ENCODE measurements at places on chromosomes 7 and 10. TPM values are rescaled to one million over a fixed set of nuclear protein-coding genes. Genes with fewer than 3 reads are reported as not detected.
A peak's percentile ranks its signal among the peaks of the same experiment; 100 is the strongest.

GRCh38 chr7:48280100-48280499, 108.8 kb downstream of the ABCA13 start:
- no peak for DNase-seq
- no peak overlapping the region for H3K4me3 ChIP-seq
- H3K27me3 ChIP-seq: no peaks in the 10 kb centered on the region
- no peak overlapping the region for H3K27ac ChIP-seq
- H3K36me3 ChIP-seq: no peaks in the 10 kb centered on the region

- no peaks in the 10 kb centered on the region for H3K27me3 ChIP-seq
- peaks cover 65% of the 10 kb centered on the region for H3K4me1 ChIP-seq
- no peak for DNase-seq
- no peak overlapping the region for H3K4me3 ChIP-seq
- no peaks in the 10 kb centered on the region for H3K36me3 ChIP-seq
These were observed 40.2 kb downstream of the CTBP2 start for GRCh38 chr10:125120053-125120710.

GRCh38 chr10:50625649-50626132, 1.9 kb upstream of the SGMS1 start:
- peak overlapping the region; percentile 78 for H3K4me3 ChIP-seq
- peak; percentile 28 for DNase-seq
- H3K4me1 ChIP-seq: peaks cover 24% of the 10 kb centered on the region
- peaks cover 3% of the 10 kb centered on the region for H3K36me3 ChIP-seq
- no peaks in the 10 kb centered on the region for H3K27me3 ChIP-seq

- no peaks in the 10 kb centered on the region for H3K27me3 ChIP-seq
- H3K4me1 ChIP-seq: no peaks in the 10 kb centered on the region
These were observed 131.6 kb downstream of the ACTR3B start for GRCh38 chr7:152891160-152891621.

- H3K27me3 ChIP-seq: no peaks in the 10 kb centered on the region
- peak overlapping the region; percentile 52 for H3K4me3 ChIP-seq
- H3K27ac ChIP-seq: peak overlapping the region; percentile 99
- DNase-seq: peak; percentile 42
These were observed 88.1 kb downstream of the PRKCQ start for GRCh38 chr10:6491841-6492609.

- H3K27ac ChIP-seq: no peak overlapping the region
- DNase-seq: peak; percentile 1
- H3K36me3 ChIP-seq: no peaks in the 10 kb centered on the region
- H3K4me3 ChIP-seq: no peak overlapping the region
- peaks cover 7% of the 10 kb centered on the region for H3K4me1 ChIP-seq
- no peaks in the 10 kb centered on the region for H3K27me3 ChIP-seq
These were observed 84.2 kb upstream of the IKZF1 start for GRCh38 chr7:50220273-50220672.

DNA sequence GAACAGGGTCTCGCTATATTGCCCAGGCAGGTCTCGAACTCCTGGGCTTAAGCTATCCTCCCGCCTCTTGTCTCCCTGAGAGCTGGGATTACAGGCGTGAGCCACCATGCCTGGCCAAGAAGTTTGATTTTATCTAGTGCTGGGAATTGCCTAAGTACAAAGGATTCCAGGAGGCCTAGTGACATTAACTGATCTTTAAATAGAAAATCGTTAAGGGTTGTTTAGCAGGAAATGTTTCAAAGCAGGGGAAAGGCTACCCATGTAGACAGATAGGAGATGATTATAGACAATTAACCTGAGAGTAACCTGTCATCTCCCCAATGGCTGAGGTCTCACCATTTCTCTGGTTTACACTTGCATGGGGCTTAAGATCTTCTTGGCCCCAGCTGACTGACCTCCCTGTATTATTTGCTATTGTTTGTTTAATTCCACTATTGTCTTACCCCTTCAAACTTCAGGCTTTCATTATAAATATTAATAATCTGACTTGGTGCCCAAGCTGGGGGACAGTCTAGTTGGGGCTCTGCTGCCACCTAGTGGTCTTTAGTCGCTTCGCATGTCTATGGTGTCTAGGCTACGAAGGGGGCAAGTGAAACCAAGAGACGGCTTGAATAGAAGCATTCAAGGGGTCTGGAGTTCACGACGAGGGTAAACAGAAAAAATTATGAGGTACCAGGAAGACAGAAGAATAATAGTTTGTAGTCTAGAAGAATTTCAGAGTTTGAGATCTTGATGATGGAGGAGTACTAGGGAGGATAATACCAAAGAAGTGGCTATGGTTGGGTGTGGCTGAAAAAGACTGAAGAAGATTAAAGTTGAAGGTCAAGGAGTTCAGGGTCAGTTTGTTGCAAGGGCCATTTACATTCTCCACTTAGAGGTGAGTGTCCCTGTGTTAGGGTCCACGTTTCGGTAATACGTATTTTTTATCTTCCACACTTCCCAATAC, 40.4 kb upstream of the BPGM start:
- no peaks in the 10 kb centered on the region for H3K27me3 ChIP-seq
- H3K4me1 ChIP-seq: no peaks in the 10 kb centered on the region
- H3K27ac ChIP-seq: no peak overlapping the region
- peak; percentile 83 for DNase-seq
- no peaks in the 10 kb centered on the region for H3K36me3 ChIP-seq

GRCh38 chr10:48774416-48775205, 89.9 kb downstream of the WDFY4 start:
- H3K4me3 ChIP-seq: no peak overlapping the region
- no peaks in the 10 kb centered on the region for H3K4me1 ChIP-seq
- H3K27ac ChIP-seq: no peak overlapping the region
- H3K36me3 ChIP-seq: no peaks in the 10 kb centered on the region
- no peak for DNase-seq

- no peak for DNase-seq
- no peak overlapping the region for H3K4me3 ChIP-seq
- no peak overlapping the region for H3K27ac ChIP-seq
- no peaks in the 10 kb centered on the region for H3K27me3 ChIP-seq
These were observed 277.8 kb downstream of the PHF14 start for GRCh38 chr7:11251436-11251835.

GRCh38 chr7:9761224-9761623, 1212.4 kb upstream of the PHF14 start:
- no peaks in the 10 kb centered on the region for H3K27me3 ChIP-seq
- no peaks in the 10 kb centered on the region for H3K4me1 ChIP-seq

GRCh38 chr7:80263333-80263732, 128.7 kb downstream of the GNAI1 start:
- H3K4me3 ChIP-seq: no peak overlapping the region
- no peak overlapping the region for H3K27ac ChIP-seq
- DNase-seq: no peak
- H3K4me1 ChIP-seq: no peaks in the 10 kb centered on the region

DNA sequence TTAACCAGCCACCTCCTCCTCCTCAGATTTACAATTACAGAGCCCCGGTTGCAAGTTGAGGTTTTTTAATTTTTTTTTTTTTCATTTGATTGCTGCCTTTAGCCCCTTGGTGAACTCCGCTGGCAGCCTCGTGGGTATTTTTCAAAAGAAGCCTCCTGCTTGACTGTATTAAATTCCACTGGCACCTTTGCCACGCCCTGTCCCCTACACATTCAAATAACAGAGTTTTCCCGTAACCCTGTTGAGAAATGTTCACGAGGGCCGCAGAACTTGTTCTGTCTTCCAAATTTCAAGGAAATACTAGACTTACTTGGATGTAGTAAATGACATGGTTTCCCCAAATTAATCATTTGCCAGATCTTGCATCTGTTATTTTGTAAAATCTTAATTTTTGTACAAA, 167.0 kb downstream of the ARID5B start:
- no peaks in the 10 kb centered on the region for H3K4me1 ChIP-seq
- no peak for DNase-seq
- H3K36me3 ChIP-seq: peaks cover 43% of the 10 kb centered on the region

GRCh38 chr7:93779115-93779514, 111.4 kb downstream of the TFPI2 start:
- H3K27ac ChIP-seq: no peak overlapping the region
- no peaks in the 10 kb centered on the region for H3K4me1 ChIP-seq
- H3K36me3 ChIP-seq: no peaks in the 10 kb centered on the region
- DNase-seq: no peak

- H3K4me1 ChIP-seq: no peaks in the 10 kb centered on the region
- H3K27me3 ChIP-seq: no peaks in the 10 kb centered on the region
- no peak for DNase-seq
- H3K36me3 ChIP-seq: no peaks in the 10 kb centered on the region
- no peak overlapping the region for H3K4me3 ChIP-seq
- H3K27ac ChIP-seq: no peak overlapping the region
These were observed 132.3 kb downstream of the HECW1 start for GRCh38 chr7:43244784-43245183.

DNA sequence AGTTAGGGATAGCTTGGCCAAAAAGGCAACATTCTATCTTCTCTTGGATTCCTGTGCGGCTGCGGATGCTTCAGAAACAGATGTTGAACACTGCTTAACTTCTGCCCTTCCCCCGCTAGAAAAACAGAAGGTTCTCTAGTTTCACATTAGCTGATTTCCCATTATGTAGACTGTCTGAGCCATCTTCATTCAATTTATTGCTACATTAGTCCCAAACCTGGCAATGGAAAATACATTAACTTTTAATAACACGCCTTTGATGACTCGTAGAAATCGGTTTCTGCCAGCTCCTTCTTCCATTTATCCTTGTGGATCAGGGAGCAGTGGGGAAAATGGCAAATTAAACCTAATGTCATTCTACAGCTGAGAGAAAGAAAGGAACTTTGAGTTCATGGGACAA, 119.9 kb downstream of the SLC16A9 start:
- no peaks in the 10 kb centered on the region for H3K27me3 ChIP-seq
- no peak for DNase-seq
- no peak overlapping the region for H3K27ac ChIP-seq
- H3K4me1 ChIP-seq: no peaks in the 10 kb centered on the region
- no peak overlapping the region for H3K4me3 ChIP-seq
- no peaks in the 10 kb centered on the region for H3K36me3 ChIP-seq

DNA sequence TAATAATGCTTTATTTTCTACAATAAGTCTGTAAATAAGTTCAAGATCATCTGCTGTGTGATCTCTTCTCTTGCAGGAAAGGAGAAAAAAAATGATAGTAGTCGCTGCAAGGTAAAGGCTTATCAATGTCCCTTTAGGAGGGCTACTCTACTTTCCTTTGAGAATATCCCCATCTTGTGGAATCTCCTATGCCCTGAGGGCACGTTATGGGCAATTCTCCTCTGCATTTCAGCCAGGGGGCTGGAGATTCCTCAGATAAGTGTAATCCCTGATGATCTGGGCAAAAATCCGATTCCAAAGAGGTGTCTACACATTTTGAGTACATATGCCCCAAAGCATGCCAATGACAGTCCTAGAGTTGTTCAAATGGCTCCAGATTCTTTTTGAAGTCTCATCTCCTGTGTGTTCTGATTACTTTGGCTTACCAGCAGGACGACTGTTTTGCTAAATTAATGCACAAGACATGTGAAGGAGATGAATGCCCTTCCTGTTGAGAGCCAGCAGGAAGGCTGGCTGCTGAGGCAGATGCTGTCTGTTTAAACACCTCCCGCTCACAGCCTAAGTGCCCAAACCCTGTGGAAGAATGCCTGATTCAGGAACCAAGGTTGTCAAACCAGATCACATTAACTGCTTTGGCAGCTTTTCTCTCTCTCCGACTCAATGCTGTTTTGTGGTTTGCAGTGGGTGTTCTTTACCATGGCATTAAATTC, 171.2 kb upstream of the COL1A2 start:
- no peaks in the 10 kb centered on the region for H3K4me1 ChIP-seq
- H3K27ac ChIP-seq: no peak overlapping the region
- no peak for DNase-seq
- no peaks in the 10 kb centered on the region for H3K36me3 ChIP-seq

- no peaks in the 10 kb centered on the region for H3K27me3 ChIP-seq
- no peaks in the 10 kb centered on the region for H3K4me1 ChIP-seq
- H3K4me3 ChIP-seq: no peak overlapping the region
- DNase-seq: no peak
These were observed 27.4 kb downstream of the CCDC3 start for GRCh38 chr10:12974078-12974477.

GRCh38 chr10:27328946-27329345, 88.3 kb upstream of the ACBD5 start:
- no peak for DNase-seq
- H3K4me1 ChIP-seq: no peaks in the 10 kb centered on the region
- no peak overlapping the region for H3K4me3 ChIP-seq
- H3K27ac ChIP-seq: no peak overlapping the region

DNA sequence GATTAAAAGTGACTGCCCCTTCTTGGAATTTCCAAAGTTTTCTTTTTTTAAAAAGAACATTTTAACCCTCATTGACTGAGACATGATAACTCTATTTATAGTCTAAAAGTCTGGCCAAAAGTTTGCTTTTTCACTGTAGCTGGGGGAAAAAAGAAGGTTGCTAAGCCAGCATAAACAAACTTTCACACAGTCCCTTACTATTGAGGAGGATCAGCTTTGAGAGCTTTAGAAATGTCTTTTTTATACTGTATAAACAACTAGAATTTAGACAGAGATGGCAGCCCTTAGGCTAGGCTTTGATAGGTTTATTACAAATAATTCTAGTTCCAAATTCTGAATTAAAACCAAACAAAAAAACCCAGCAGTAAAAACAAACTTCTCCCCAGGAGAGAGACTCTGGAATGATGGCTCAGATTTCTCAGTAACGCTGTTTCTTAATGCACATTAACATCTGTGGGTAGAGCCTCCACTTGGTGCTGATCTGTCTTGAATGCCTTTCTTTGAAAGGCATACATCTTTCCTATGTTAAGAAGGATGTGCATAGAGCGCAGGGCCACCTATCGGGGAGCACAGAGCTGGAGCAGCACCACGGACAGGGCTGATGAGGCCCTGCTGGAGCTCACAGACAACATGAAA, 100.9 kb upstream of the PDLIM1 start:
- H3K27ac ChIP-seq: no peak overlapping the region
- no peaks in the 10 kb centered on the region for H3K4me1 ChIP-seq
- DNase-seq: no peak
- H3K27me3 ChIP-seq: no peaks in the 10 kb centered on the region

- no peaks in the 10 kb centered on the region for H3K27me3 ChIP-seq
- no peak for DNase-seq
- no peaks in the 10 kb centered on the region for H3K36me3 ChIP-seq
- no peak overlapping the region for H3K4me3 ChIP-seq
- no peak overlapping the region for H3K27ac ChIP-seq
These were observed 488.8 kb upstream of the ZMIZ1 start for GRCh38 chr10:78579995-78580394.

GRCh38 chr7:124032369-124033094, at the start of gene TMEM229A:
Gene TMEM229A, minus strand, starts transcription at chr7:124033067. Its CDS starts 64 bp downstream, at chr7:124033003.
- no peak for DNase-seq
- no peaks in the 10 kb centered on the region for H3K4me1 ChIP-seq
- H3K27ac ChIP-seq: no peak within 1 kb of the TSS
- H3K27me3 ChIP-seq: peaks cover 28% of the 10 kb centered on the region
- H3K4me3 ChIP-seq: no peak within 1 kb of the TSS

Gene SFMBT2
- total RNA-seq: 52.2 TPM

Gene BTBD16
- total RNA-seq: not detected

Gene MMP21
- total RNA-seq: 0.85 TPM

Gene KLF14
- total RNA-seq: not detected

Gene VENTX
- total RNA-seq: 4.1 TPM

Gene SLC13A1
- not detected for total RNA-seq

Gene AMZ1
- total RNA-seq: 1.2 TPM

Gene TMEM225B
- total RNA-seq: 2.5 TPM

Gene TSPAN33
- total RNA-seq: 4.0 TPM

Gene INA
- not detected for total RNA-seq
